Activated CD8-positive, alpha-beta memory T cell treated with anti-CD3 and anti-CD28 coated beads for 4 hours (primary cell): ENCODE measurements at places on chromosomes 1 and 21.

DNA sequence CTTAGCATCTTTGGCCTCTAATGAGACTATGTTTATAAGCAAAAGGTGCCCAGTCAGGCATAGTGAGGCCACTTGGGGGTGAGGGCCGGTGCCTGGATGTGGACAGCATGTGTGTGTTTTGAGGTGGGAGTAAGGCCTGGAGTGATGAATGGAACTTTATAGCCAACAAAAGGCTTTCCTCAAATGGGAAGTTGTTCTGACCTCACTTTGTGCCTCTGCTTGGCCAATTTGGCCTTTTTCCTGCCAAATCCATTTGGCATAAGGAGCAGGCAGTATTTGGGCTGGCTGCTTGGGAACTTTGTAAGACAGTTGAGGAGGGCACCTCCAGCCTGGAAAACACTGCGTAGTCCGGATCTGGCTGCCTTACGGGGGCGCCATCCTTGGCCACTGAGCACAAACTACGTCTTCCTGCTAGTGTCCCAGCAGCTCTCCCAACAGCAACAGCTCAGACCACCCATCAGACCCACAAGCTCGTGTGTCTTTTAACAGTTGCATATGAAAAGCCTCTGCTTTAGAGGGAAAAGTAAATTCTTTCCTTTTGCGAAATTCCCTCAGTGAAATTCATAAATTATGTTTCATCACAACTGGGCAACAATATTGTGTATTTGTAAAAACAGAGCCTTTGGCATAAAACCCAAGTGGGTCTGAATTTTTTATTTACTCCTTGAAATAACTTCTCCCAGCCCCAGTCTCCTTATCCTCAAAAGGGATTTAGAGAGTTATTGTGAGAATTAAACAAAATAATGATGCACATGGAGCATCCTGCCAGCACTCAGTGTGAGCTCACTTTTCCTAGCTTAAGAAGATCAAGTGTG is 322.9 kb downstream of the DISC1 start:
- DNase-seq = no peak

GRCh38 chr1:46194641-46195193 is 3.5 kb downstream of the POMGNT1 start:
- no peak for DNase-seq

- DNase-seq = no peak
Measured at GRCh38 chr1:31704271-31705079, 658 bp upstream of the COL16A1 start.

DNA sequence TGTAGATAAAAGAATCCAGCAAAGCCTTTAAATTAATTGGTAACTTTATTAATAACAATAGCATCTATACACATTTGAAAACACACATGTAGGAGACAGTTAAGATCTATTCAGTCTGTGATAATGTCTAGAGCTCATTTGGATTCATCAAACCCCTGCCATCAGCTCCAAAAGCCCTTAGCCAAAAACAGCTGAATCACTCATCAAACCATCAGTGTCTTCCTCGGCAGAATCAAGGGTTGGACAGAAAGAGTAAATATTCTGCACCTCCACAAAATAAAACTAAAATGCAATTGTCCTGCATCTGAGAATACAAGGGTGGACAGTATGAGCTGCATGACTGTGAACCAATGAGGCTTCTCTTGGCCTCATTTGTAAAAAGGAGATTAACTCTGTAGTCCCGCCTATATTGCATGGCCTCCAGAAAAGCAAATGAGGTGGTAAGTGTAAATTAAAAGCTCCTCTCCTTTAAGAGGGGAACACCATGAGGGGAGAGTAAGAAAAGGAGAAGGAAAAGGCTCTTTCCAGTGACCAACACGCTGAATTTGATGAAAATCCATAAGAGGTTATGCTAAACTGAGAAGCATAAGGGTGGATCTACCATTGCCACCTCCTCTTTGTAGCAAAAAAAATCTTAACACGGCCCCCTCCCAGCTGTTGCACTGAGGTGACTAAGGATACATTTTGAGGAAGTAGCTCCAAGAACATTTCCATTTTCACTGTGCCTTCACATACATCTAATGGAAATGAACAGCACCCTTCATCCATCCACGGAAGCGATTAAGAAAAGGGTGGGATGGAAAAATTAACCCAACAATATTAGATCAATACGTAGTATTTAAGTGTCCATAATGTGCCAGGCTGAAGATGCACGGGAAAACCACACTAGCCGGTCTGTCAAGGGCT is 14.7 kb upstream of the BOLA1 start:
- DNase-seq = no peak

DNA sequence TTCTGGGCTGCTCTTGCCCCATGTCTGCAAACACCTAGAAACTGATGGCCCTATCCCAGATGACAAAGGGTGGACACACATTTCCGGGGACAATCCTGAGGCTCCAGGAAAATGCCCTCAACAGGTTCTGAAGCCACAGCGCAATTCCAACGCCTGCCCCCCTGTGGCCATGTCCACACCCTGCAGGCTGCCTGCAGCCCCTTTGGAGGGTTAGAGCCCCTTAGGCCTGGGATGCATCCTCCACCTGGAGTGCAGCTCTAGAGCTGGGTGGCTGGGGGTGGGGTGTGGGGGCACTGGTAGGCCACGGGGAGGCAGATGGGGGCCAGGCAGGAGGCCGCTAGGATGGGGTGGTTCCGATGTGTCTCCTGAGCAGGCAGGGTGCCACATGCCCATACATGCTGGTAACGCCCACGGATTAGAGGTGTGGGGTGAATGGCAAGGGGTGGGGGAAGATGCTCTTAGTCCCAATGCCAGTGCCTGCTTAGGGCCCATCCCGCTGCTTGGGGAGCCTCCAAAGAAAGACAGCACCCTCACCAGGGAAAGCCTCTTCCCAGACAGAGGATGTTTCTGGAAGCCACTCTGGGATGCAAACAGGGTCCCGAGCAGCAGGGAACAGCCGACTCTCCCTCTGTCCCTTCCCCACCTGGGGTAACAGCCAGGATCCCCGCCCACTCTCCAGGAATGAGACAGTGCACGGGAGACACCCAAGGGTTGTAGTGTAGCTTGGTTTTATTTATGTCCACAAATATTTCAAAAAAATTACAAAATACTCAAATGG is 34.0 kb downstream of the SLC45A1 start:
- no peak for DNase-seq

- DNase-seq = no peak
Measured at GRCh38 chr1:245375789-245376460, 221.1 kb downstream of the KIF26B start.
